ENCODE measurements at places on chromosomes 11 and 22.
A peak's percentile ranks its signal among the peaks of the same experiment; 100 is the strongest.

DNA sequence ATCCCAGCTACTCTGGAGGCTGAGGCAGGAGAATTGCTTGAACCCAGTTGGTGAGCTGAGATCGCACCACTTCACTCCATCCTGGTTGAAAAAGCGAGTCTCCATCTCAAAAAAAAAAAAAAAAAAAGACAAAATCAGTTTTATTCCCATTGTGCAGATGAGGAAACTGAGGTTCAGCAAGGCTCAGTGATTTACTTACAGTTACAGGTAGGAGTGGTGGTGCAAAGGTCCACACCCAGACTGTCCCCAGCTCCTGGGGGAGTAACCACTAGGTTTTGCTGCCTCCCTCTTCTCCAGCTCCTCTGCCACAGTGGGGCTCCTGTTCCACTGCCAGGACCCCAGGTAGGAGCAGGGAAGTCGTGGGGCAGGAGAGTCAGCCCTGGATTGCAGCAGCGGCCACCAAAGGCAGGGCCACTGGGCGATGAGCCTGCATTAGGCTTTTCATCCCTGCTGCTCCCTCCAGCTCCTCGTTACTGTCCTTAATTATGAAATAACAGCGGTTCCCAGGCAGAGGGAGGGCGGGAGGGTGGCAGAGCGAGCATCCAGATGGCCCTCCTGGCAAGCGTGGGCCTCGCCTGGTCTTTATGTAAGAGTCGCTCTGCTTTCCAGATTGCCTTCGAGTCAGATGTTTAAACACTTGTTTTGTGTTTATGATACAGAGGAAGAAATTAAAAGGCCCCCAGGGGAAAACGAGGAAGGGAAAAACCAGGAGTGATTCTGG is 15.5 kb upstream of the RASD2 start:
- no peak for DNase-seq

DNA sequence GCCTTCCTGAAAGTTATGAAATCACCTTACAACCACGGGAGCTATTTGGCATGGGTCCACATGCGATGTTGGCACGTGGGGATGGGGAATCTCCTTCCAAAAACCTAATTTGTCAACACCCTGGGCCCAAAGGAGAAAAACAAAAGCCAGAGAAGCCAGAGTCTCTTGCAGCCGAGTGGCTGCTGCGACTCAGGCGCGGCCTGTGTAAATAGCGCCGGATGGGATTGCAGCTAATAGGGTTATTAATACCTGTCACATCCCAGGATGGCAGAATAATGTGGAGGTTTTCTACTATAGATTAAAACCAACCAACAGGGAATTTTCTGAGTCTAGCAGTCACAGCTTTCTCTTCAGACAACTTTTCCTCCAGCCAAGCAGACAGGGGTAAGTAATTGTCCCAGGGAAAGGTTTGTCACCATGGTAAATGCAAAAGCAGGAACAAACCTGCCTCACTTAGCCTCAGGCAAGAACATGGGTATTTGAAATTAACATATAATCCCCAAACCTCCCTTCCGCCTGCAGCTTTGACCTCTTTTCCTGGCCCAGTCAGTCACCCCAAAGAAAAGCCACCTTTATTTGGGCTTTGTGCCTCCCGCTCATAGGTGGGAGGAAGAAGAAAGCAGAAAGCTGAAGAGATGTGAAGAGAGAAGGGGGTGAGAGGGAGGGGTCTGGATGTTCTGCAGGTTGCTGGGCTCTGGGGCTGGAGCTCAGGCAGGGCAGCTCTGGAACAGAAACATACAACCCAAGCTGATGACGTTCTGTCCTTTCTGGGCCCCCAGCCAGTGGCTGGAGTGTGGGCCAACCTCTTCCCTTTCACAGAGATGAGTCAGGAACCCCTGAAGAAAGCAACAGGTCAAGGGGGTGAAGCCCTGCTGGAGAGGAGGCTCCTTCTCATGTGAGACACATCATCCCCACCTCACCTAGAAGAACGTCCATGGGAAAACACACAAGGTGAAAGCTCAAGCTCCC is 376.5 kb downstream of the NXPE2 start:
- DNase-seq, result no peak

GRCh38 chr11:35112056-35112845 is 26.7 kb upstream of the CD44 start:
- no peak for DNase-seq

GRCh38 chr22:32661296-32661695 is 140.2 kb upstream of the TIMP3 start:
- DNase-seq, result no peak

GRCh38 chr11:100956351-100956750 is 173.3 kb downstream of the PGR start:
- no peak for DNase-seq

- peak; percentile 92 for DNase-seq
These were observed at the start of gene SIK2 for GRCh38 chr11:111601979-111602864. Gene SIK2, plus strand, starts transcription at chr11:111602449. Its CDS starts 115 bp downstream, at chr11:111602564.

GRCh38 chr11:62201376-62201775 is 7.1 kb upstream of the SCGB2A1 start:
- no peak for DNase-seq

GRCh38 chr22:35488513-35488912 is 52.1 kb upstream of the RASD2 start:
- DNase-seq, result no peak

DNA sequence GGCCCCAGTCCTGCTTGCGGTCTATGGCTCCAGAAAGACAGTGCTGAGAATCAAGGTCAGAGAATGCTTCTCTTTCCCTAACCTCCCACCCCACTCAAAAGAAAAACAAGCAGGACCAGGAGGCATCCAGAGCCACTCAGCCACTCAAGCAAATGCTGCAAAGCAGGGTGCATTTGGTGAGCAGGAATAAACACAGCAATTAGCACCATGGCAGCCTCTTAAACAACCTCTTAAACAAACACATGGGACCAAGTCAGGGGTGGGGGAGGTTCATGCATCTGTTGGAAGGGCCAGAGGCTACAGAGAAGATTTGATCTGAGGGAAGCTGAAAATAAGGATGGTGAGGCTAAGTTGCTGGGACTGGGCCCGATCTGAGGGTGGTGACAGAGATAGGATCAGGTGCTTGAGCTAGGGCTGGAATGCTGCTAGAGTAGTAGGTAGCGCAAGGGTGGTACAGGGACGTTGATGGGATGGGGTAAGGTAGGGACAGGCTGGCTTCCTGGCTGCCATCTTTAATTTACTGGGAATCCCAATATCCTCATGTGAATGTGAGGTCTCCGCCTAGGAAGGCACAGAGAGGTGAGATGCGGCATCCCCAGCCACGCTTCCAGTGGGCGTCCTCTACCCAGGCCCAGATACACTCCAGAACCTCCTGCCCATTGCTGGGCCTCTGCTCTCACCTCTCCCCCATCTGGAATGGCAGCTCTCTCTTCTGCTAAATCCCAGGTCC is 26.6 kb upstream of the LMO1 start:
- DNase-seq, result no peak

GRCh38 chr22:35864545-35865165 is 147.0 kb downstream of the APOL5 start:
- DNase-seq, result no peak
